Stimulated activated CD8-positive, alpha-beta memory T cell treated with anti-CD3 and anti-CD28 coated beads, Interleukin-7, amount 100 ng/mL, for 1 hour (primary cell): ENCODE measurements at places on chromosomes 1 and 21.

DNA sequence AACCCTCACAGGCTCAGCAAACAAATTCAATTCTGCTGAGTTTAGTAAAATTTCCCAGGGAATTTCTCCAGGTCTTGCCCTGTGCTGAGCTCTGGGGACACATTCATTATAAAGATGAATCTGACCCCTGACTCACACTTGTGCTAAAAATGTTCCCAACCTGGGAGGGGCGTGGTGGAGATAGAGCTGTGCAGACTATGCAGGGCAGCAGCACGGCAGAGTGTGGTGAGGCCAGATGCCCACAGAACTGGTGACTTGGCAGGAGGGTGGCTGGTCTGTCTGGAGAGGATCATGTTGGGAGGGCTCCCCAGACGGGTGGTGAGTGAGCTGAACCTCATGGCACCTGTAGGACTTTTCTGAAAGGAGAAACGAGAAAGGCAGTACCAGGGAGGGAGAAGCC lies 31.6 kb downstream of the FAAH start:
- DNase-seq, result no peak

DNA sequence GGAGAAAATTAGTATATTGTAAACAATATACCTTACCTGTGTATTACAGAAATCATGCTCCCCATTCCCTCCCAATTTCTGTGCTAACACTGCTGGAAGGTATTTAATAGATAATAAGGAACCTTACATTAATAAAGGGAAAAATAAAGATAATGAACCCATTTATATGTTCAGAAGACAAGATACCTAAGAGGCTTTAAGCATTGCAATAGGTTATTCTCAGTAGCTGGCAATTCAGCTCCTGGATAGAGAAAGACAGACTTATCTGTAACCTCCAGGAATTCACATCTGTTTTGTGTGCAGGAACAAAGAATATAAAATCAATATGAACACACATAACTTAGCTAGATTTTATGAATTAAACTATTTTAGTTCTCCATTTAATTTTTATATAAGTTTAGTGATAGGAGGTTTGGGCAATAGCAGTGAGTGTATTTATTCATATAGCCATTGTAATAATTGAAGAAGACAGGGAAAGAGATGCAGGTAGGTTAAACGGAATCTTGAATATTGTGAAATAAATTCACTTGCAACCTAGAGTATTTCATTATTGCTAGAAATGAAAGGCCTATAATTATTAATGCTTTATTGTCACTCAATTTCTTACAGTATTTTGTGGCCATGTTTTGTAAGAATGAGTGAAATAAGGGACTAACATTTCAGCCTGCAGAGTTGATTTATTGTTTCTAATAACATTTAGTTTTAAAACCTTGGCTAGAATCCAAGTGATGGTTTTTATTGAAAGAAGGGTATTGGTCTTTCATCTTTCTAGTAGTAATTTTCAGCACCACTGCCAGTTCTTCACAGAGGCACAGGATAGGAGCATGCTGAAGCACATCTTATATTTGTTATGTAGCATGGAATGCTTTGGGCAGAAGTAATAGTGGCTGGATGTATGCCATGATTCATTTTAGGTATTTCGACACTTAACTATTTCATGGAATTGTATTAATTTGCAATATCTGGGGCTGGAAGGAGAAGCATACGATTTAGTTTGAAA lies 1.5 kb downstream of the XPR1 start:
- DNase-seq, result no peak

DNA sequence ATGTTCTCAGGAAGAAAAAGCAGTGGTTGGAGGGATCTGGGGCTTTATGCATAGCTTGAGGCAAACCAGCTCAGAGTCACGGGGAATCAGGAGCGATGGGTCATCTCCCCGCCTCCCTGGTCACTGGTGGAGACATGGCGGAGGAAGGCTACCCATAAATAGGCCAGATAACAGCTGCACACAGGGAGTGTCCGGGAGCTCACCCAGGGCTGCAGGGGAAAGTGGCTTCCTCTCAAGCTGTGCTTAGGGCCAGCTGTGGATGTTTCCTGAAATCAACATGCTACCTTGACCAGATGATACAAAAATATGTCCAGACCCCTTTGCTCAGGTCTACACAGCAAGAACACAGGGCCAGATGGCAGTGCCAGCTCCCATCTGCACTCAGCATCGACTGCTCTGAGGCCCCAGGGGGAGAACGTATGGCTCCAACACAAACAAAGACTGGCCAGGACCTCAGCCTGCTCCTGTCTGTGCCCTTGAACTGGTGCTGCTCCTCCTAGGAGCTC lies 27.1 kb upstream of the RERE start:
- no peak for DNase-seq

- no peak for DNase-seq
Observed at GRCh38 chr1:221919743-221920142, 177.9 kb upstream of the DUSP10 start.

- DNase-seq, result no peak
Observed at GRCh38 chr1:81213279-81213678, 587.5 kb upstream of the ADGRL2 start.

GRCh38 chr1:157482174-157482573 lies 70.1 kb downstream of the FCRL5 start:
- DNase-seq, result no peak
